ENCODE measurements at places on chromosomes 7 and 10. TPM values are rescaled to one million over a fixed set of nuclear protein-coding genes. Genes with fewer than 3 reads are reported as not detected.

DNA sequence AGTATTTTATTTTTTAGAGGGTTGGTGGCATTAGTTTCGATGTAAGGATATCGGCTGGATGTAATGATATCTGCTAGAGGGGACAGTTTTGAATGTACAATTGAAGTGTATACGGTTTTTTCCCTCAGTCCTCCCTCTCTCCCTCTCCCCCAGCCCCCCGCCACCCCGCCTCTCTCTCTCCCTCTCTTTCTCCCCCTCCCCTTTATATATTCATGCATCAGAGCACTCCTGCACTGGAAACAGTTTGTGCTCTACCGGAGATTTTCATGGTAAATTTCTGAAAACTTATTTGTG, 1.6 kb downstream of the GLCCI1 start:
- peak; percentile 36 for DNase-seq

DNA sequence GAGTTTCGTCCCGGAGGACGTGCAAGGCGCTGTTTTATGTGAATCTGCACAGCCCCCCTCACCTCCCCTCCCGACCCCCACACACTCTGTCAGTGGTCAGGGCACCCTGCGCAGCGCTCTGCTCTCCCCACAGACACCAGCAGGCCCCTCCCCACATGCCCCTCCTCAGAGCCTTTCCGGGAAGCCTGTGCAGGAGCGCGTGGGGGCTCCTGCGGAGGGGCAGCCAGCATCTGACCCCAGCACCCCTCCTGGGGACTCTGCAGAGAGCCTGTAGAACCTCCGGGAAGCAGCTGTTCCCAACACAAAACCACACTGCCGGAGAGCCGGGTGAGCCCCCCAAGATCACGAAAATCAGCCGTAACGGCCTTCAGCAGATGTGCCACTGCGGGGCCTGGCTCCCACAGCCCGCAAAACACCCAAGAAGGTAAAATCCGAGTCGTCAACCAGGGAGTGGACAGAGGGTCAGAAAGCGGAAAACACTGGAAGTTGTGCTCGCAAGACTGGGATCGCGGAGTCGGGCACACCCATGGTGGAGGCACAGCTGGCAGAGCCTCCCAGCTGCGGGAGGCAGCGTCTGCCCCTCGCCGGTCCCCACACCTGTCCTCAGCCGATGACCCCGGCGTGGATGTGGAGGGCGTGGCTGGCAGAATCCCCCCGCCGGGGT, 53.8 kb upstream of the PDGFA start:
- no peak for DNase-seq

HYAL4 gene
- total RNA-seq, result 0.07 TPM

VSTM4 gene
- 10.2 TPM for total RNA-seq

Measured in hepatocyte (in vitro differentiated cells).